Stomach (tissue), 19 donors: ENCODE measurements at places on chromosomes 5 and 9.
A peak's percentile ranks its signal among the peaks of the same experiment; 100 is the strongest.

- DNase-seq, result no peak
These were observed 189.6 kb downstream of the HSPA4 start for GRCh38 chr5:133241179-133242092.

- DNase-seq, result no peak
These were observed 477.8 kb downstream of the CCDC171 start for GRCh38 chr9:16030528-16031185.

DNA sequence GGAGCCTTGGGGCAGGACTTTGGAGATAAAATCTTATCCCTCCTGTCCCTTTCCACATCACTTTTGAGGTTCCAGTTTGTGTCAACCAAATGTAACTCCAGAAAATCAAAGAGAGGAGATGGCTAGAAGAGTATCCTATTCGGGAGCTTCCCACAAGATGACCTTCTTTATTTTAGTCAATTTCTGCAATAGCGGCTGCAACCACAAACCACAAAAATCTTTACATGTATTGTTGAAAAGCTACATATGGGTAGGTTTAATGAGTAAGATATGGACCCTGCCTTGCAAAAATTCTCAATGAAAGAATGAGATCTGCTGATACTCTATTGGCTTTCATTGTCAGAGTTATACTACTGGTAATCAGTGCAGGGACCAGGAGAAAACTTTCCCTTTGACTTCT, 92.2 kb upstream of the MAMDC2 start:
- DNase-seq, result no peak

- DNase-seq, result no peak
These were observed 8.6 kb downstream of the MFAP3 start for GRCh38 chr5:154047324-154047723.

- peak; percentile 84 for DNase-seq
These were observed 32.5 kb downstream of the TENT4A start for GRCh38 chr5:6745706-6746222.

GRCh38 chr5:43769571-43770355, 166.8 kb downstream of the NNT start:
- peak; percentile 85 for DNase-seq

- peak; percentile 64 for DNase-seq
These were observed 37.3 kb downstream of the FBXW2 start for GRCh38 chr9:120755810-120756434.

- DNase-seq, result no peak
These were observed 142.8 kb upstream of the STK32A start for GRCh38 chr5:147092044-147092443.

DNA sequence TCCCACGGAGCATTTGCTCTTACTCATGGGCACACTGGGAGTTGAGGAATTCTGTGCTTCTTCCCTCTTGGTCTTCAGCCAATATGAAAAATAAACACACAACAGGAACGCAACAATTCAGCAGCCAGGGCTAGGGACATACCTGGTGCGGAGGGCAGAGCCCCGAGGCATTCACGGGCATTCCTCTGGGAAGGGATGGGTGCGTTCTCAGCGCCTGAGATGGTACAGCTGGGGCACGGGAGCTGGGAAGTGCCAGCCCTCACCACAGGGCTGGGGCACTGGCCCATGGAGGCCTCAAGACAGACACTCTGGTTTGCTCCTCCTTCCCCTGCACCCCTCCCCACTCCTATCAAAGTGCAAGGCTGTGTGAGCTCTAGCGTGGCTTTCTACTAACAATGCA, 2.1 kb downstream of the SLC6A3 start:
- DNase-seq, result no peak

DNA sequence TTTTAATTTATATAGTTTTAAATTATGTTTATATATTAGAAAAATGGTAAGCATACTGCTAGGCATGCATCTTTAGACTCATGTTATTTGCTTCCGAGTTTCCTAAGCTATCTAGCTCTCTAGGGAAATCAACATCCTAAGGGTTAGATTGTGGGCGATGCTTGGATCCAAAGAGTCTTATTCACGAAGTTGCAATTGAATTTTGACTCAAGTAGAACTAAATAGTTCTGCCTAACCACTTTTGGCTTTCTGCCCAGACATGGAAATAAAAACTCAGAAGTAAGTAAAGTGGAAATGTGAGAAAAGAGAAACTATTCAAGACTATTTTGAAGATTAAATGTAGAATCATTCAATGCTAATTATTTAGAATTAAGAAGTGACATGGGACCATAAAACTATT, 440.4 kb downstream of the CDH18 start:
- peak; percentile 61 for DNase-seq

DNA sequence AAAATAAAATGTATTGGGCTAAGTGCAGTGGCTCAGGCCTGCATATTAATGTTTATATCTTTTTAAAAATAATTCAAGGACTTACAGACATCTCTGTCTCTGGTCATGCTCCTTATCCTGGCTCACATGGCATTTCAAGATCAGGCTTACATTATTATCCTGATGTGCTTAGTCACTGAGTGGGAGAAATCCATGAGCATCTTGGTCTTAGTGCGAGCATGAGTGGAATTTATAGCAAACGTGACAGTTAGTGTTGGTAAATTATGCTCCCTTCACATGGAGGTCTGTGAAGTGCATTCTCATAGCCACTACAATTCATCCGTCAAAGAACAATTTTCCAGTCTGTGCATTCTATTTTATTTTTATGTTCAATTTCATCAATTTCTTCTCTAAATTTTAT, 237.8 kb upstream of the EDIL3 start:
- DNase-seq, result no peak

- peak; percentile 30 for DNase-seq
These were observed 114.4 kb downstream of the TENT4A start for GRCh38 chr5:6827526-6828219.

DNA sequence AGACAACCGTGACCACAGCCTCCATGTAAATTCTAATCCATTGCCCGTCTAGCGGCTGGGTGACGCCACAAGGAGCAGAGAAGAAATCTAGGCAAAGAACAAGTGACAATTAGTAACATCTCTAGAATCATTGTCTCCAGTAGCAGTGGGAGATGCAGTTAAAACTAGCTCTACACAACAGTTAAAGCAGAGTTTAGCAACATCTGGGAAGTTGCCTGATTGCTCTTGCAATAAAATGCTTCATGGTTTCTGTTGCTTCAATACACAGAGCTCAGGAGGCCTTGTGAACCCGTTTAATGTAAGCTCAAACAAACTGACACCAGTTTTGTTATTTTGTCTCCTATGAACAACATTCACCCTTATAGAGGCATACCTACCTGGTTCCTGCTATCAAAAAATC, 369.8 kb upstream of the PDE4D start:
- no peak for DNase-seq

DNA sequence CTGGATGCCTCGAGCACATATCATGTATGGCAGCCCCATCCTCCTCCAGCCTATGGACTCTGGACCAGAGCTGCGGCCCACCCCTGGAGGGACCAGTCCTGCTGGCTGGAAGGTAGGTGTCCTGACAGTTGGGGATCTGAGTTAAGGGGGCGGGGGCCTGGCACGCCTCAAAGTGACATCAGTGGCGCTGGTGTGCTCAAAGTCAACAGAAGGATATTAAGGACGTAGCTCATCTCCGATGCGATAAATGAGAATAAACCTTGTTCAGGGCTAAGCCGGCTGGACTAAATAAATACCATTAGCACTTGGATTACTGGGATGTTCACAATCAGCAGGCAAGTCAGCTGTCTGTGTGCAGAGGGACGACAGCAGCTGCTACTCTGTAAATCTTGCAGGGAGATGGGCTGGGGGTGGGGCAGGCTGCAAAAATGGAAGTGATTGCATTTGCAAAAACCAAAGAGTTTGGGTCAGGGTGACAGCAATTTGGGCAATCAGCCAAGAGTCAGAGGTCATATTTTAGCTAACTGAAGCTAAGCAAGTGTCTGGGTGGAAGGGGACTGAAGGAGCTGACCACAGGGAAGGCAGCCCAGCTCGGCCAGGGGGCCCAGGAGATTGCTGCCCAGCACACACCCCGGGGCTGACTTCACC, 80.0 kb upstream of the LRRTM2 start:
- peak; percentile 82 for DNase-seq

- DNase-seq, result no peak
These were observed 111.4 kb downstream of the FANCC start for GRCh38 chr9:95206143-95206542.

DNA sequence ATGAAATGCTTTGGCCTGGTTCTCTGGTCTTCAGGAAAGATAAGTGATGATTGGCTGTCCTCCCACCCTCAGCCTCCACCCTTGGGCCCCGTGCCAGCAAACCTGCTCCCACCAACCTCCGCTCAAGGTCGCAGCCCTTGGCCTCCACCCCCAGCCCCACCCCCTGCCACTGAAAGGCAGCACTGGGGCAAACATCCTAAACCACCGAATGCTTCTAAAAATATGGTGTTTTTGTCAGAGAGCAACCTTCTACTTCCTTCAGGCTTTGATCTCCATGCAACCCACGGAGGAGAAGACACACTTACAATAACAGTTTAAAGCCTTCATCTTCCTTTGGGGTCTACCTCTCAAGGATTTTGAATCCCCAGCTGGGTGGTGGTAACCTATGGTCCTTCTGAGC, 24.0 kb upstream of the TCF7 start:
- no peak for DNase-seq

GRCh38 chr9:15310107-15310850, 3.3 kb upstream of the TTC39B start:
- no peak for DNase-seq

GRCh38 chr5:490116-491106, 33.8 kb downstream of the SLC9A3 start:
- no peak for DNase-seq

DNA sequence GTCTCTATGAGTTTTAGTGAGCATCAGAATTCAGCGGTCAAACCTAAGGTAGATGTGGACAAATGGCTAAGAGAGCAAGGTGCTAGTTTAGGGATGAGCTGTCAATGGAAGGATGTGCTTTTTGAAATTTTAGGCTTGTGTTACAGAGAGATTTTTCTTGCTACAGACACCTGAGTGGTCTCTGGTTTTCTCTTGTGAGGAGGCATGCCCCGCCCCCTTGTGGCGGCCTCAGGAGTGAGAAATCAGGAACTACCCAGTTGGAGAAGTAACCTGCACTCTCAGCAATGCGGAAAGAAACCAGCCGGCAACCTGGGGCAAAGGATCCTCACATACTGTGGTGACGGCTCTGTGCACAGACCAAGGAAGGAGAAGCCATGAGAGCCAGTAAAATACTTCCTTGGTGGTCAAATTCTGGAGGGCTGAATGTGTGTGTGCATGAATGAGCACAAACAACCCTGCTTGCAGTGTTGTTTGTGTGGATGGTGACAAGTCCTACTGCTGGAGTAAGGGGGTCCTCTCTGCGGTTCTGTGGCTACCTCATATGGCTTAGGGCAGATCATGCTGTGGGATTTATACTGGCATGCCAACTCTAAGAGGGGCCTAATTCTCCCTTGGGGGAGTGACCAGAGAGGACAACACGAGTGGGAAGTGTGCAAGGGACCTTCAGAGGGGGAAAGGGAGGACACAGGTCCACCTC, 16.7 kb upstream of the HSD17B4 start:
- DNase-seq, result peak; percentile 79

- DNase-seq, result no peak
These were observed 80.6 kb upstream of the ZNF366 start for GRCh38 chr5:72587661-72588308.

GRCh38 chr9:73077625-73078030, 74.0 kb upstream of the ANXA1 start:
- no peak for DNase-seq

DNA sequence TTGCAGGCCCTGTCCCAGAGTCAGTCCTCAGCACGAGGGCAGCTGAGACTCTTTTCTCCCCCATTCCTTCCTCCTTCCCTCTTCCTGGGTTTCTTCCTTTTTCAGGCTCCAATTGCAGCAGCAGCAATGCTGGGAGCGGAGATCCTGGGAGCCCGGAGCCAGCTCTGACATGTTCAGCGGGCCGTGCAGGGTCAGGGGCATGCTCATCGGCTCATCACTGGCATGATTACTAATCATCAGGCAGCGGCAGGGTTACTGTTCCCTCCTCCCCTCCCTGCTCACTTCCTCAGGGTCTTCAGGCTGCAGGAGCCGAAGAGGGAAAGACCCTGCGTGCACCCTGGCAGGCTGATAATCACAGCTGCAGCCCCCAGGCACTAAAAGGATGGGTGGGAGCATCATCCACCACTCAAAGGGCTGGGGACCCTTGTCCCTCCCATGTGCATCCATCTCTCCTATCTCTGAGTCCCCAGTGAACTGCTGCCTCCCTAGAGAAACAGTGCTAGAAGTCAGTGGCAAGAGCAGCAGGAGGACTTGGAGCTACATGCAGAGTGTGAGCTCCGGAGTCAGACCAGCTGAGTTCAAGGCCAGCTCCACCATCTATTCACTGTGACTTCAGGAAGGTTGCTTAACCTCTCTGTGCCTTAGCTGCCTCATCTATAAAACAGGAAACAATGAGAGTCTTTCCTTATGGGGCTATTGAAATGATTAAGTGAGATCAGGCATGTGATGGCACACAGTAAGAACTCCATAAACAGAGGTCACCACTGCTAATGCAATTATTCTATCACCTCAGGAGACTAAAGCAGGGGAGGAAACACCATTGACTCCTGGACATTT, 7.8 kb upstream of the KCNIP1 start:
- DNase-seq, result no peak

- DNase-seq, result peak; percentile 68
These were observed 1157.9 kb downstream of the TAF11L14 start for GRCh38 chr5:18792145-18792544.

DNA sequence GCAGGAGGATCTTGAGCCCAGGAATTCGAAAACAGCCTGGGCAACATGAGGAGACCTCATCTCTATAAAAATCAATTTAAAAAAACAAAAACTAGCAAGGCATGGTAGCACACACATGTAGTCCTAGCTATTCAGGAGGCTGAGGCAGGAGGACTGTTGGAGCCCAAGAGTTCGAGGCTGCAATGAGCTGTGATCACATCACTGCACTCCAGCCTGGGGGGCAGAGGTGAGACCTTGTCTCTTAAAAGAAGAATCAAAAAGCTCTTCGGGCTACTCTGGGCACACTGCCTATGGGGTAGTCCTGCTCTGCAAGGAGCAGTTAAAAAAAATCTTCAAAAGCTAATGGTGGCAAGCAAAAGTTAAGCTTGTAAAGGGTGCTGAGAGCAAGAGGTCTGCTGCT, 23.5 kb downstream of the SKP1 start:
- DNase-seq, result no peak

GRCh38 chr5:81827500-81827899, 76.6 kb upstream of the SSBP2 start:
- no peak for DNase-seq

GRCh38 chr9:108257382-108257781, 598.4 kb downstream of the ACTL7B start:
- no peak for DNase-seq
